CD4-positive, alpha-beta T cell treated with Interleukin-15 for 4 hours (primary cell): ENCODE measurements at places on chromosomes 5 and 9.

- no peak for DNase-seq
These were observed 138.8 kb downstream of the SMC2 start for GRCh38 chr9:104232781-104233341.

GRCh38 chr9:3507395-3508077 lies 18.3 kb downstream of the RFX3 start:
- DNase-seq = no peak

- no peak for DNase-seq
These were observed 305.5 kb downstream of the EPB41L4A start for GRCh38 chr5:112113565-112113964.

- no peak for DNase-seq
These were observed 114.7 kb downstream of the TMEM232 start for GRCh38 chr5:110611817-110612216.

- DNase-seq = no peak
These were observed 450.4 kb downstream of the GADD45G start for GRCh38 chr9:90055226-90055625.

- DNase-seq = no peak
These were observed 13.0 kb downstream of the NAIF1 start for GRCh38 chr9:128054087-128054486.
